Muscle of leg (tissue), 16 donors: ENCODE measurements at places on chromosomes 3 and 15.

GRCh38 chr3:190902292-190902691, 39.8 kb upstream of the GMNC start:
- no peak for DNase-seq

DNA sequence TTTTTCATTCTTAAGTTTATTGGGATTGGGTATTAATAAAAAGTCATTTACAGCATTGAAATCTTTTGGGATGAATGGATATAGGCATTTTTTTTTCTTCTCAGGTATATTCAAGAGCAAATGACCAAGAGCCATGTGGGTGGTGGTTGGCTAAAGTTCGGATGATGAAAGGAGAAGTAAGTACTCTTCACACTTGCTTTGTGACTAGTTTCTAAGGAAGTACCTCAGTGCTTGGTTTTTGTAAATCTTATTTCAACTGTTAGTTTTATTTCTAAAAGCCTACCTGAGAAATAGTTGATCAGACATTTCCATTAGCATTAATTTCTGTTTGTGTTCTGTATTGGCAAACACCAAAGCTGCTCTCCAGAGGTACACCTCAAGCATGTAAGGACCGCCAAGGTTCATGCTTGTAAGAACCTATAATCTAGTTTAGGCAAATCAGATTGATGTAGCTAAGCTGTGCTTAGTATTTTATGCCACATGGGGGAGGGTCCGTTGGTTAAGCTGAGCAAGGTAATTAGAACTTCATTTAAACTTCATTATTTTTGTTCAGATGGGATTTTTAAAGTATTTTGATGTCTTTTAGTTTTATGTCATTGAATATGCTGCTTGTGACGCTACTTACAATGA, 35.4 kb downstream of the FXR1 start:
- DNase-seq = no peak

GRCh38 chr3:38843898-38844297, 27.9 kb upstream of the SCN10A start:
- peak; percentile 17 for DNase-seq

DNA sequence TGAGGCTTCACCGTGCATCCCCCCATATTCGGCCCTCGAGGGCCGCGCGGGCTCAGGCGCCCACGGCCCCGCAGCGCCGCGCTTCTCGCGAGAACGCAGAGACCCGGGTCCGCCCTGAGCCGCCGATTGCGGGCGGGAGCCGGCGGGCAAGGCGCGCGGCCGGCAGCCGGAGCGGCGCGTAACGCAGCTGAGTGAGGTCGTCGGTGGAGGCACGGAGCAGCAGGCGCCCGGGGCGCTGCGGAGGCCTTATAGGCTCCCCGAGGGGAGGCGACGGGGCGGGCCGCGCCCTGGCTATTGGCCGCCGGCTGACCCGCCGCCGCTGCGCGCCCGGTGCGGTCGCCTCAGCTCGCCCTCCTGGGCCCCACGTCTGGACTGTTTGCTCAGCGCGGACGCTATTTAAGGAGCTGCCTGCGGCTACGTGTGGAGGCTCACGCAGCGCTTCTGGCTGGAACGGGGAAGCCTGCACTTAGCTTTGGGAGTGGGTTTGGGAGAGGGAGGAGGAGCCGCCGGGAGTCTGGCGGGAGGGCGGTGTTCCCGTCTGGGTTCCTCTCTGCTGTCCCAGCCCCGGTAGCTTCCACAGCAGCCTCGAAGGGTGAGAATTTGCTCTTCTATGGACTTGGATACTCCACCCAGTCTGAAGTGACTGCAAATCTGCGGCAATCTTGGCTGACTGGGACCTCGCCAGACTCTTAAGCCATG, at the start of gene PLOD2:
TSS of gene PLOD2 (minus strand) at position 221 of the 699 bp plus-strand sequence. CDS start at position 26, 195 bp downstream.
- DNase-seq = peak; percentile 91

- DNase-seq = peak; percentile 97
Measured at GRCh38 chr3:178084938-178085816, 451.1 kb upstream of the KCNMB2 start.

DNA sequence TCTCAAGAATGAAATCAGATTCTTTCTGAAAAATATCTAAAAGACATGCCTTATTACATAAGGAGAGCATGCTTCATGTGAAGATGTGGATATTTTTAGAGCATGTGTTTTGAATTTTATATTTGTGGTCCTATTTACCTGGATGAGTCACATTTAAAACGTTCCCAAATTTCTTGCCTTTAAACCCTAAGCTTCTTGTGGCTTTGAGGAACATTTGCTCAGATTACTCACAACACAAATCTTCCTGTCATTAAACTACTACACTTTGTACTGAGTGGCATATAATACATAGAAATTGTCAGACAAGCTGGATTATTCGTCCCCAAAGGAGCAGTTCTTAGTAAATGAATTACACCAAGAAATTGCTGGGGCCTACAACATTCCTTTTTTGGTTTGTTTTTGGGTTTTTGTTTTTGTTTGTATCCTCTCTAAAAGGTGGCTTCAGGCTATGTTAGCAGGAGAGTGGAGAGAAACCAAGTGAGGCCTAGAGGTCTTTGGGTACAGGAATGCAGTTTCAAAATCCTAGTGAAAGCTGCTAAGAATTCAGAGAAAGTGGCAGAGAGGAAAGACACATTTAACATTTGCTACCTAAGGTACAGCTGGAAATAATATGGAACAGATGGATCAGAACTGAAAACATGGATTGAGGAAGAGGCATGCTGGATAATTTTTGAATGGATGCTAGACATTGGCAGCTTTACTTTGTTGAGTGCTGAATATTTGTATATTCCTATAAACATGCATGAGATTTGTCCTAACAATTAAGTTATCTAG, 128.1 kb downstream of the RPL22L1 start:
- no peak for DNase-seq

GRCh38 chr3:184894051-184894450, 82.1 kb downstream of the VPS8 start:
- DNase-seq = no peak

GRCh38 chr15:77549576-77550288, 83.0 kb downstream of the LINGO1 start:
- no peak for DNase-seq
